ENCODE measurements at places on chromosomes 11 and 22.
A peak's percentile ranks its signal among the peaks of the same experiment; 100 is the strongest.

GRCh38 chr11:3626250-3626960 is 15.4 kb downstream of the ART5 start:
- no peak for DNase-seq

DNA sequence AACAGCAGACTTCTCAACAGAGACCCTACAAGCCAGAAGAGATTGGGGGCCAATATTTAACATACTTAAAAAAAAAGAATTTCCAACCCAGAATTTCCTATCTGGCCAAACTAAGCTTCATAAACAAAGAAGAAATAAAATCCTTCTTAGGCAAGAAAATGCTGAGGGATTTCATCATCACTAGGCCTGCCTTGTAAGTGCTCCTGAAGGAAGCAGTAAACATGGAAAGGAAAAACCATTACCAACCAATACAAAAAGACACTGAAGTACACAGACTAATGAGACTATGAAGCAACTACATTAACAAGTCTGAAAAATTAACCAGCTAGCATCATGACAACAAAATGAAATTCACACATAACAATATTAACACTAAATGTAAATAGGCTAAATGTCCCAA is 947.9 kb upstream of the CHORDC1 start:
- no peak for DNase-seq

DNA sequence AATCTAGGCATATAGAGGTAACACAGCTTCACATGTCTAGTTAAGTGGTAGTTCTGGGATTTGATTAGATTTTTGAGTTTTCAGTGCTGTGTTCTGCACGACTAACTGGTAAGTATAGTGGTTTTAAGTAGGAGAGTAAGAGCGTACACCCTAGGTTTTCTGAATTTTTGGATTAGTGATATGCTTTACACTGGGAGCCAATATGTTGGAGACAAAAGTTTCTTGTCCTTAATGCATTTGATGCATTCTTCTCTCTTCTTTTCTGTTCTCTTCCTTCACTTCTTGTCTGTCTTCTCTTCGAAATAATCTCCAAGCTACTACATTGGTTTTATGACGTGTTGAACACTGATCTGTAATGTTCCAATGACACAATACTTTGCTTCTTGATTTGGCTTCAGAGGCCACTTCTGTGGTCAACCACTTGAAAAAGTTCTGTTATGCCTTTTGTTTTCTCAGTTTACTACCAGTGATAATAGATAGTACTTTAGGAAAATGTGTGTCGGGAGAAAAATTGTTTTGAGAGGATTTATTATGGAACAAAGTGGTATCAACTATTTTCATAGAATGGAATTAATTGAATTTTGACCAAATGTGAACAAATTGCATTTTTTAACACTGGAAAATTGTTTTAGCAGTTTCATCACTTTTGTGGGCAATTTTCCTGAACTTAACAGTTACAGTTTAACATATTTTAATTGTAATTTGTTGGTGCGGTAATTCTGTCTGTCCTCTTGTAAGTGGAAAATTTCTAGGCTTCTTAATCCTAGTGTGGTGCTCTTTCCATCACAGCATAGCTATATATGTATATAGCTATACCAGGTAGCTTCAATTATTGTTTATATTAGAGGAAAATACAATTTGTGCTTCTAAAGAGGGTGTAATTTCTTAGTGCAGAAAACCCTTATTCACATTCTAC is 2.6 kb downstream of the PDE3B start:
- no peak for DNase-seq

DNA sequence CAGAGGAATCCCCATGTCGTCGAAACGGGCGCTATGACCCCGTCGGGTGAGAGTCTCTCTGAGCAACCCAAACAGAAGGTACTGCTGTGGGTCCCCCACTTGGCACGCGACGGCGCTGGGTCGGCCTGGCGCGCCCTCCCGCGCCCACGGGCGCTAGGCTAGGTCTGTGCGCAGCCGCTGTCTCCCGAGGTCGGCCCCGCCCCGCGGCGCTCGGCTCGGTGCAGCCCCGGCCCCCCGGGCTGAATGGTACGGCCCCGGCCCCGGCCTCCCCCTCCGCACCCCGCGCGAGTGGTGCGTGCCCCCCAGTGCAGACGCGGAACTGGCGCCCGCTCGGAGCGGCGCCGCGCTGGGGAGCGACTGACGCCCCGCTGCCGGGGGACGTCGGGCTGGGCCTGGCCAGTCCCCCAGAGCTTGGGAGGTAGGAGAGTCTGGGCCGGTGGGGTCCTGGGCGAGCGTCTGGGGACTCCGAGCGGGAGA is at the start of gene MADD:
TSS of gene MADD (plus strand) at position 305 of the 477 bp plus-strand sequence.
- DNase-seq = peak; percentile 85

DNA sequence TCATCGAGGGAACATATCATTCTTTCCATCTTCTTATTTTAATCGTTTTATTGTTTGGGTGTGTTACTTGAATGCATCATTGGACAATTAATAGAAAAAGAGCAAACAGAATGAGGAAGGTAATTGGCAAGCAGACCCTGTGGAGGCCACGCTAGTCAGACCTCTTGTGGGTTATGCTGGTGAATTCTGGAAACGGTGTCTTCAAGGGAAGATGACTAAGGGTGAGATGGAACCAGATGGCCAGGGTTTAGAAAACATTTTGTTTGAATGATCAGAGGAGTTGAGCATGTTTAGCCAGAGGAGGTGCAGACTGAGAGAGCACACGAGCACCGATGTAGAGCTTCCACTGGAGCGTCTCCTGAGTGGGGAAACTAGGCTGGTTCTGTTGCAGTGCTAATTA is 8.5 kb downstream of the ST14 start:
- DNase-seq = no peak

DNA sequence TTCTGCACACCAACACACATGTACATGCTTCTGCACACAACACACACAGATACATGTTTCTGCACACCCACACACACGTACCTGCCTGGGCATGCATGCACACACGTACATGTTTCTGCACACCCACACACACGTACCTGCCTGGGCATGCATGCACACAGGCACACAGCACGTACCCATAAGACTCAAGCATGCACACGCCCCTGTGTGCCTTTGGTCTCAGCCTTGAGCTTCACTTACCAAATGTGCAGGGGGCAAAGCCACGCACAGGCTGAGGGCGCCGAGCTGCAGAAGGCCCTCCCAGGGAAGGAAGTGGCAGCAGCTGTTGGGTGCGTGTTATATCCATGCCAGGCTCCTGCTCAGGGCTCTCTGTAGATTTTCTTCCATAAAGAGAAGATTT is 34.7 kb upstream of the SMIM38 start:
- no peak for DNase-seq

DNA sequence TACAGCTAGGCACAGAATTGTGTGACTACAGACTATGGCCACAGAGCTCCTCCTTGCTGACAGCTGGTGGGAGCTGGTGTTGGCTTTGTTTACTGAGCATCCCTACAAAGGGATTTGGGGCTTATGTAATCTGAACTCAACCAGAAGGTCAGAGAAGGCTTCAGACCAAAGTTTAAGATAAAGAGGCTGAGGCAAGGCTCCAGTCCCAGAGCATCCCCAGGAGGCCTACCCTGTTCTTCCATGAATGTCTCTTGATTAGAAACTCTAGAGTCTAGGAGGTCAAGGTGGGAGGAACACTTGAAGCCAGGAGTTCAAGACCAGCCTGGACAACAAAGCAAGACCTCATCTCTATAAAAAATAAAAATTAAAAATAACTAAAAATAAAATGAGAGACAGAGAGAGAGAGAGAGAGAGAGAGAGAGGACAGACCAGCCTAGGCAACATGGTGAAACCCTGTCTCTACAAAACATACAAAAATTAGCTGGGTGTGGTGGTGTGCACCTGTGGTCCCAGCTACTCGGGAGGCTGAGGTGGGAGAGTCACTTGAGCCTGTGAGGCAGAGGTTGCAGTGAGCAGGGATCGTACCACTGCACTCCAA is 125.5 kb upstream of the SERPIND1 start:
- no peak for DNase-seq

DNA sequence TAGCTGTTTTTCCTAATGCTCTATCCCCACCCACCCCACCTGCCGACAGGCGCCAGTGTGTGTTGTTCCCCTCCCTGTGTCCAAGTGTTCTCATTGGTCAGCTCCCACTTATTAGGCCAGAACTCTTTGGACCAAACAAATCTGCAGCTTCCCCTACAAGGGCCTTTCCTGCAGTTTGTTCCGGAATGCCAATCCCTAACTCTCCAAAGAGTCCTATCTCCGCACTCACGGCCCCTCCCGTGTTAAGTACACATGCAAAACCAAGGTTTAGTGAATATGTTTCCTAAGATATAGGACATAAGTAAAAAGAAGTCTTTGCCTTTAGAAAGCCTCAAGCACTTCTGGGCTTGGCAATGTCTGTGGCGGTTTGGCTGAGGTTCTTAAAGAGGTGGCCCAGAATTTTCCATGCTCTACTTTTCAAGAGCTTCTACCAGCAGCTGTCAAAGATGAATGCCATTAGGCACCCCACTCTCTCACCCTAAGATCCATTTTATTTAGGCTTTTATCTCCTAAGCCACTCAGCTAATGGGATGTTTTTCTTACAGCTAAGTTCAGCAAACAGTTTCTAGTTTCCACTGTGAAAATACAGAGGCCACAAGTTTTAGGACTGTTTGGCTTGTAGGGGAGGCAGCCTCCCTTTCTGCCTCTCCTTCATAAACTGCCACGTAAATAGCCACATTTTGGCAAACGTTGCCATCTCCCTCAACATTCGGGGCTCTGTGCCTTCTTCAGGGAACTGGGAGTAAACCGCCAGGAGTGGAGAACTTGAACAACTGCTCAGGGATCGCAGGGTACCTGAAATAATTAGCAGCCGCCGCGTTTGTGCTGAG is 1.6 kb downstream of the CD59 start:
- DNase-seq = no peak

GRCh38 chr11:16359369-16359768 is 3.0 kb upstream of the SOX6 start:
- no peak for DNase-seq

DNA sequence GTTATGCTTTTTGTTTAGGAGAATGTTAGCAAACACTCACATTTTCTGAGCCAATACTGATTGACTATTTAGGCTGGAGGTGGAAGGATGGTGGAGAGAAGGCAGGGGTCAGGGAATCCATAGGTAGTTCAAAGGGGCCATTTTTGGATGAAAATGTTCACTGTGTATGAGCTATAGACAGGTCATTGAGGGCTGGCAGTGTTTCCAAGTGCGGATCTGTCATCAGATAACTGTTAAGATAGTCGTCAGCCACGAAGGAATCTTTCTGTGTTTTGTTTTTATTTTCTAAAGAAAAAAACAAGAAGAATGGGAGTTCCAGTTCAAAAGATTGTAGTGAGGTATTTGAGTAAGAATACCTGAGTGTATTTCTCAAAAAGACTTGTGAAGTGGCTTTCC is 3.1 kb downstream of the KCNJ5 start:
- DNase-seq = no peak

DNA sequence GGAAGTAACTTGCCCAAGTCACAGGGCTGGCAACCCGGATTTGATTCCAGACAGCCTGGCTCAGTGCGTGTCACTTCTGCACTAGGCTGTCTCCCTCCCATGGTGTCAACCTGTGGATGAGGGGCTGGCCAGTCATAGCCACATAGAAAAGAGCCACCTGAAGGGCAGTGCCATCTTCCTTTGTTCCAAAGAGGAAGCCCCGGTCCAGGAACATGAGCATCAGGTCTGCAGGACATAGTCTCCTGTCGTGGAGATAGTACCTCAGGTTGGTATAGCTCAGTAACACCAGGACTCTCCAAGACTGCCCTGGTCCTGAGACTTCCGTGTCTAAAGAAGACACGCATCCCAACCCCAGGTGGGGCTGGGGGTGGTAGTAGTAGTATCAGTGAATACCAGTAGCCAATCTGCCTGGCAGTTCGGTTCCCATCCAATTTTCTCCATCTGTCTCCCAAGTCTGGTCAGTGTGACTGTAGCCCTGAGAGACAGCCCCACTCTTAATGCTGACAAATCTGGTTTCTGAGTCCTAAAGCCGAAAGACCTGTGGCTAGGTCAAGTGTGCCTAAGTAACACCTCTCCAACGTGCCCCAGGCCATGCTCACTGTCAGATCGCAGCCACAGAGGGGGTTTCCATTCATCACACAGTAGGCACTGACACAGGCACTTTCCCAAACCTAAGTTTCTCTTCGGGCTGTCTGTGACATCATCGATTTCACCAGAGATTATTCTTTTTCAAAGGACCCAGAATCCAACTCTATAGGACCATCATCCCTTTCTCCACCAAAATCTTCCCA is 33.1 kb downstream of the C11orf58 start:
- DNase-seq = no peak

DNA sequence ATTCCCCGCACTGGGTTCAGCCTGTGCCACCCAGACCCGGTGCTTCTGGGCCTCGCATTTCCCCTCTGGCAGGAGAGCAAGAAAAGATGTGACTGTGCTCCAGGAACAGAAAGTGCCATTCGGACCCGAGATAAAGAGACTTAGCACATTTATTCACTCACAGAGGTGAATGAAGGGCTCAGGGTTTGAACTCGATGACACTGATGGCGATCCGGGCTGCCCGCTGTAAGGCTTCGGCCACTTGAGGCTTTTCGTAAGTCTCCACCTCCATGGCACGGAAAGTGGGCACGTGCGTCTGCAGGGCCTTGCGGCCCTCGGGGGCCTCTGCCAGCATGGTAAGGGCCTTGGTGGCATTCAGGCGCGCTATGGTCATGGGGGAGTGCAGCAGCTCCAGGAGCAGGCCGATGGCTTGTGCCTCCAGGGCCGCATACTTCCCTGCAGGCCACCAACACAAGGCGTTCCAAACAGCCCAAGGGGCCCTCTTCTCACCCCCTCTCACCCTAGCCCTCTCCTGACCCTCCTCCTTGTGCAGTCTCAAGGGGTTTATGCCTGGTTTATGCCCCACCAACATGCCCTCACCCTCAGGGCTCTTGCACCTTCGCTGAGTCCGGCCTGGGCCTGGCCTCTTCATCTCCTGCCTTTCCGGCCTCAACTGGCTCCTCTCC is 10.9 kb upstream of the GNAZ start:
- no peak for DNase-seq

DNA sequence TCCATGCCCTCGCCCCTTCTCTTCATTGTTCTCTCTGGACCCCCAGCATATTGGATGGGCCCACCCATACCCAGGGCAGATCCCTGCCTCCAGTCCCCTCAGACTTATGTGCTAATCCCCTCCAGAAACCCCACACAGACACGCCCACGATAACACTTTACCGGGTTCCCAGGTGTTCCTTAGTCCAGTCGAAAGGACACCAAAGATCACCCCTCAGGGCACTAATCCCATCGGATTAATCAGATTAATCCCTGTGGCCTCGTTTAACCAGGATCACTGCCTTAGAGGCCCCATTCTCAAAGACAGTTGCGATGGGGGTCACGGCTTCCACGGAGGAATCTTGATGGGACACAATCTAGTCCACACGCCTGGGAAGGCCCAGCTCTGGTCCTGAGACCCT is 80.8 kb downstream of the SHANK2 start:
- DNase-seq = no peak

GRCh38 chr11:17171343-17171742 is 36.4 kb downstream of the PIK3C2A start:
- DNase-seq = no peak

- no peak for DNase-seq
Observed at GRCh38 chr22:45932071-45932470, 44.9 kb downstream of the WNT7B start.

All from activated gamma-delta T cell treated with anti-CD3 and anti-CD28 coated beads, Interleukin-2, amount 50 U/mL, for 16 hours (primary cell).